ENCODE measurements at places on chromosomes 5 and 9. TPM values are rescaled to one million over a fixed set of nuclear protein-coding genes. Genes with fewer than 3 reads are reported as not detected.

The LCN9 gene
- total RNA-seq: not detected

The ECSCR gene
- 27.8 TPM for total RNA-seq

The UBQLN1 gene
- total RNA-seq: 125 TPM

The ZNF367 gene
- total RNA-seq: 1.8 TPM

The LEAP2 gene
- total RNA-seq: 4.8 TPM

The SLC25A2 gene
- total RNA-seq: not detected

The WNT8A gene
- not detected for total RNA-seq

The HSDL2 gene
- total RNA-seq: 37.8 TPM

The IRX1 gene
- 1.6 TPM for total RNA-seq

The RNF180 gene
- 60.3 TPM for total RNA-seq

The PCDHGB7 gene
- 12.4 TPM for total RNA-seq

Measured in thyroid gland (tissue), 4 donors.